ENCODE measurements at places on chromosomes 16 and 17. TPM values are rescaled to one million over a fixed set of nuclear protein-coding genes. Genes with fewer than 3 reads are reported as not detected.

- DNase-seq = no peak
Measured at GRCh38 chr16:57352636-57353047, 5.9 kb upstream of the CCL22 start.

- DNase-seq = peak; percentile 70
Measured at GRCh38 chr16:22948603-22949368, 134.8 kb downstream of the HS3ST2 start.

GRCh38 chr17:78585006-78585630, 7.9 kb upstream of the DNAH17 start:
- no peak for DNase-seq

GRCh38 chr17:72812823-72813222, 279.7 kb downstream of the SLC39A11 start:
- DNase-seq = no peak

- DNase-seq = no peak
Measured at GRCh38 chr16:15874745-15875314, 13.6 kb downstream of the CEP20 start.

DNA sequence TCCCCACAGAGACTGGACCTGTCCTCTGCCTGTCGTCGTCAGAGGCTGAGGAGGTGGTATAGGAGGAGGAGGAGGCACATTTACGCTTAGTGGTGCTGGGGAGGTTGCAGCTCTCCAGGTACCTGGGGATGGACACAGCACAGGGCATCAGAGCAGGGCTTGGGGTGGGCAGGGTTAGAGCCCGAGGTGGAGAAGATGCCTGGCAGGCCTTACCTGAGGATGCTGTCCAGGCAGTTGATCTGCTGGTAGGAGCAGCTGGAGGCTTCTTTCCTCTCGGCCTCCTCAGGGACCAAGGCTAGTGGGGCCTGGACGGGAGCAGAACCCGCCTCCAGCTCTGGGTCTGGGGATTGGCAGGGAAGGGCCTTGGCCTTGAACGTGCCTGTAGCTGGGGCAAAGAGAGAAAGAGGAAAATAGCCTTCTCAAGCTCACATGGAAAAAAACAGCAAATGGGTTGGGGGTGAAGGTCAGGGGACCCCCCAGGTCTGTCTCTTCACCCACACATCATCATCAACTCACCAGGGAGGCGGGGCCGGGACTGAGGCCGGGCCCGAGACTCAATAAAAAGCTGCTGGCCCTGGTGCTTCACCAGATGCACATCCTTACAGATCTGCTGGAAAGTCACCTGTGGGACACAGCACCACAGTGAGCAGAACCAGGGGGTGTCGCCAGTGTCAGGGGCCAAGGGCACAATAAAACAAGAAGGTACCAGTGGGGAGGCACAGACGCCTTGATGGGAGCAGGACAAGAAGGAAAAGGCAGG, 5.6 kb downstream of the PER1 start:
- no peak for DNase-seq

EVPLL gene
- total RNA-seq = not detected

RAB40C gene
- total RNA-seq = 15.0 TPM

DNA sequence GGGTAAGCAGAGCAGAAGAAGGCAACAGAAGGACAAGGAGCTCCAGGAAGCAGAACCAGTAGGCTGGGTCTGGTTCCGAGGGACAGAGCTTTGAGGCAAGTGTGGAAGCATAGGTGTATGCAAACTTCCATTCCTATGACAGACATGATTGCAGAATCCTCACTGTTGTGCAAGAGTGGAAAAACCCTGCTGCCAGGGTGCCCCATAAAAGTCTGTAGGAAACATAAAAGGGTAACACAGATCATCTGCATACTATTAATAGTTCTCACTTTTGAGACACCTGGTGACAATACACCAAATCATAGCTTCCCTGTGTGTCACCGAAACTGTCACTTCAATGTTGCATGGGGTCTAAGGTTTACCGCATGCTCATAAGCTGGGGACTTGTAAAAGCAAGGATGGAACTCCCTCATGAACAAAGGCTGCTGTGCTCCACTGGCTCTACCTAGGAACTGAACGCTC, 39.7 kb downstream of the ARHGAP17 start:
- DNase-seq = peak; percentile 9

PLEKHG4 gene
- total RNA-seq = 46.9 TPM

DNA sequence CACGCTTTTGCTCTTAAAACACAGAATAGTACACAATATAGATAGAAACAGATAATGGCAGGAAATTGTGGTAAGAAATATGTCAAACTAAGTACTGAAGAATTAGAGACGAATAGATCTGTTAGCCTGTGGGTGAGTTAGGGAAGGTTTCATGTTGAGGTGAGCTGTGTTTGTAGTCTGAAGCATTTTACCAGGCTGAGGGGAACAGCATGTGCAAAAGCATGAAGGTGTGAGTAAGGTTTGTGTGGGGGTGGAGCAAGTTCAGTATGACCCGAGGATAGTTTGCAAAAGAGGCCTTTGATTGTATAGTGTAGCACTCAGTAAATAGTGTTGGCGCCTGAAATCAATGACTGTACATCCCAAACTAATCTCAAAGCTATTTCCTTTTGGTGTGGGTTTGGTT, 13.8 kb downstream of the IGSF6 start:
- DNase-seq = peak; percentile 27

CARD14 gene
- 0.39 TPM for total RNA-seq

DPEP3 gene
- total RNA-seq = 0.16 TPM

- DNase-seq = no peak
Measured at GRCh38 chr17:57914273-57915142, 40.7 kb downstream of the CUEDC1 start.

GRCh38 chr17:48149787-48150463, 42.4 kb downstream of the SNX11 start:
- no peak for DNase-seq

DNA sequence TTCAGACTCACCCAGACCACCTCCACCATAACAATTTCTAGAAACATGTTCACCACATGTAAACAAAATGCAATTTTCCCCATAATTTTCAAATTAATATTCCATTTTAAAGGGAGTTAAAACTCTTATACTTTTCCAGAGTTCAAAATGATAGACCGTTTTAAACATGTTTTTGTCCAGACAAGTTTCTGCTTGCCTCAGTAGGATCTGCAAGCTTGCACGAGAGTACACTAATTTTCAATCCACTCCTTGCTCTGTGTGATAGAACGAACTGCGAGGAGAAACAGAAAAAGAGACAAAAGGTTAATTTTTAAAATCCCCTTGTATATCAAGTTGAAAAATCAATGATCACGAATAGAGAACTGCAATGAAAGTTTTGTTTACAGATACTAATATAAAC, 7.1 kb downstream of the FAHD1 start:
- no peak for DNase-seq

DNA sequence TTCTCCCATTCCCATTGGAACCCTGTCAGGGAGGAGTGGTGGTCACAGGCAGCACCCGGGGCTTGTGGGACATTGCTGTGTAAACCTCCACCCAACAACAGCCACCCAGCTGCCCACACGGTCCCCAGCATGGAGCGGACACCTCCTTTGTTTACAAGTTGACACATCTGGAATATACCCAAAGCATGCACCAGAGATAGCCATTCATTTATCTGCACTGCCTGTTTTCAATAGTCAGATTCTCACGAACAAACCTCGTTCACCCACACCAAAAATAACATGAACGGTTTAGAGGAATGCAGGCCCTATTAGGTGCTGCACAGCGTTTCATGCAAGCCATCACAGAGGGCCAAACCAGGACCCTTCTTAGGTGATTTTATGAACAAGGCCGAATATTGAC, 244.8 kb downstream of the FOXL1 start:
- DNase-seq = no peak

ODAD4 gene
- total RNA-seq = 1.6 TPM

DNA sequence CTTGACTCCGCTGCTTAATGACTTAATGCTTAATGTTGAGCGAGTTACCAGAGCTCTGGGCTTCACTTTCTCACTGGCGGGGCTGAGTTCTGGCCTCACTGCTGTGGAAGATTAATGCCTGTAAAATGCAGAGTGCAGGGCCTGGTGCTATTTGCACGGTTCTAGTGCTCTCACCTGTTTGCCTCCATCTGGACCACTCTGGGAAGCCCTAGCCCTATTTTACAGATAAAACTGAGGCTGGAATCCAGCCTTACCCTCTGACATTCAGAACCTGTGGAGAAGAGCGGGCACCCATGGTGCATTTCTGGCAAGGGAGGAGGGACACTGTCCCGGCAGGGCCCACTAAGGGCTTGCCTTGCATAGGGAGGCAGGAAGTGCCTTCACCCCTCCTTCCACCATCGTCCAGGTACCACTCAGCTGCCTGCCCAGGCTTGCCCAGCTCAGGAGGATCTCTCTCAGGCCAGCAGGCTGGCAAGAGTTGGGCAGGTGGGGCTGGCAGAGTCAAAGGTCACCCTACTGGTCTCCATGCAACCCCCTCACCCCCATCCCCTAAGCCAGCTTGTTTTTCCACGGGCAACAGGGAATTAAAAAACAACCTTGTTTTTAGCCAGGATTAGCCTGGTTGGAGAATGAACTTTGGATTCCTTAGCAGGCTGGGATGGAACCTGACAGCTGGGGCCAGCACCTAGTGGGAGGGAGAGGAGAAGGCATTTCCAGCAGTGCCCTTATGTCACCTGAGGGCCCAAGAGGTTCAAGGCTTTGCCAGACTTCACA, 4.1 kb upstream of the UBALD1 start:
- no peak for DNase-seq

DNA sequence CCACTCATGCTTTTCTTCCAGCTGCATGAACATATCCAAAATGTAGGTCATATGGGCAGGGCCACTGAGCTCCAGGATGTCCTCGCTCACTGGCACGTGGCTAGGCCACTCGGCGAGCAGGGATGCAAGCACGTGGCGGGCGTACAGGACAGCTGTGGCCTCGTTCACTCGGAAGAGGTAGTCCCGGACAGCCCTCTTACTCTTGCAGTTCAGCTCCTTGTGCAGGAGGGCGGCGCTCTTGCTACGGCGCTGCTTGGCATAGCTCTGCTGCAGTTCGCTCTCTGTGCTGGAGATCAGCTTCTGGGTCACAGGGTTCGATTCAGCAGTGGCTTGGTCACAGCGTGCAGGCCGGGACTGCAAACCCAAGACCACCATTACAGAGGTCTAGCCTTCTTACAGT, 53.1 kb upstream of the ATP2A3 start:
- no peak for DNase-seq

- no peak for DNase-seq
Measured at GRCh38 chr17:33285413-33285812, 7.7 kb downstream of the ASIC2 start.

CHD9NB gene
- total RNA-seq = 0.19 TPM

NAGS gene
- 1.4 TPM for total RNA-seq

GRCh38 chr17:2719861-2720260, 8.3 kb upstream of the CLUH start:
- DNase-seq = no peak

CTF1 gene
- total RNA-seq = 0.25 TPM

DLX3 gene
- 0.12 TPM for total RNA-seq

TNS4 gene
- 10.6 TPM for total RNA-seq

- DNase-seq = no peak
Measured at GRCh38 chr17:44859701-44860100, 12.0 kb downstream of the HIGD1B start.

DNA sequence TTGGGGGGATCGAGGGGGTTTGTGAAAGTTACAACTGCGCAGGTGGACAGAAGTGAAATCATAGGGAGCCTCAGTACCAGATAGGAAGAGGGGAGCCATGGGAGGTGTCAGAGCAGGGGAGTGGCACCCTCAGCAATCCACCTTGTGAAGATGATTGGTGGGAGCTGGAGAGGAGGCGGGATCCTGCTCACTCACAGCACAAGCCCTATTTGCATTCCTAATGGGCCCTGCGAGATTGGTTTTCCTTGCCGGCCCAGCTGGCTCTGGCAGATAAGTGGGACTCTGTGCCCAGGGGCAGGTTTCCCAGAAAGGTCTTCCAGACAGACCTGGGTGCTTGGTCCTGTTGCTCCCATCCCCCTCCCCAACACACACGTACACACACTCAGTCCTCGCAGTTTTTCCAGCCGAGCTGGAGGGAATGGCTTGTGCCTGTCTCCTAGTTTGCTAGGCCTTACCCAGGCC, 9.4 kb downstream of the WNT3 start:
- no peak for DNase-seq

EEF2K gene
- total RNA-seq = 19.4 TPM

- DNase-seq = peak; percentile 17
Measured at GRCh38 chr17:45895304-45895968, 1.1 kb downstream of the MAPT start.

All from activated T-cell treated with anti-CD3 and anti-CD28 coated beads, Interleukin-2, amount 50 U/mL, for 72 hours (primary cell).